ENCODE measurements at places on chromosomes 1 and 21.

DNA sequence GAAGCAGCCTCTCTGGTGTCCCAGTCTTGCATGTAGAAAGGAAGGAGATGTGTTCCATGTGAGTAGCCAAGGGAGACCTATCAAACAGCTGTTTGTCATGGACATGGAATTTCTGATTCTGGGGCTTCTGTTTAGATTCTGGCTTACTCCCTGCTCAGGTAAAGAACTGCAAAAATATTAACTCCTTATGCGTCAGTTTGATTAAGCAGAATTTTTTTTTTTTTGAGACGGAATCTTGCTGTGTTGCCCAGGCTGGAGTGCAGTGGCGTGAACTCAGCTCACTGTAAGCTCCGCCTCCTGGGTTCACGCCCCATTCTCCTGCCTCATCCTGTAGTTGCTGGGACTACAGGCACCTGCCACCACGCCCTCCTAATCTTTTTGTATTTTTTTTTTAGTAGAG is 6.8 kb downstream of the ARV1 start:
- no peak for DNase-seq

DNA sequence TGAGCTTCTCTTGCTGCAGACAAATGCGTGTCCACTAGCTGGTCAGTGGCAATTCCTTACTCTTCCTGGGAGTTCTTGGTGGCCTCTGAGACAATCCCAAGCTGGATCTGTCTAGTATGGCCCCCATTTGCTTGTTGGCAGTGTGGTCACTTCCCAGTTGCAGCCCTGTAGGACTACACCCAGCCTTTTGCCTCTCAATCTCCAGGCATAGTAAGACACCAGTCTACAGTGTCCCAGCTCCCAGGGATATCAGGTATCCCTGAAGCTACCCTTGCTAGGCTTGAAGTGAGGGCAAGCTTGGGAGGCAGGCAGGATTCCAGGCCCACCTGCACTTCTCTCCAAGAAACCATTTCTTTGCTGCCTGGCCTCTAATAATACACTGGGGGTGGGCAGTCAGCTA is 316.6 kb downstream of the RYR2 start:
- DNase-seq: no peak

DNA sequence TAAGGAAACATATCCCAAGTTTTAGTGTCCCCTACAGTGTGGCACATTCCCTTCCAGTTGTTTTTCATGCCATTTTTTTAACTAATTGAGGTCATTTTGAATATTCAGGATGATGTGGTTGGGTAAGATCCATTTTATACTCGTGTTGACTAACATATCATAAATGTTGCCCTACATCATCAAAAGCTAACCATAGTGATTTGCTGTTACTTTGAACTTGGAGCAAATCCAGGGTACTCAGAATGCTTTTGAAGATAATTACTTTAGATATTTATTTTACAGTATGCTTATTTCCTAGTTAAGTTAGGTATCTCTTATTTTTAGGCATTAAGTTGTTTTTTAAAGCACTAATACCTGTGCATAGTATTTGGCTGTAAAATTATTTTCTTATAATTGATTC is 57.8 kb downstream of the DYRK1A start:
- no peak for DNase-seq

GRCh38 chr1:240338837-240339236 is 247.2 kb downstream of the FMN2 start:
- no peak for DNase-seq

DNA sequence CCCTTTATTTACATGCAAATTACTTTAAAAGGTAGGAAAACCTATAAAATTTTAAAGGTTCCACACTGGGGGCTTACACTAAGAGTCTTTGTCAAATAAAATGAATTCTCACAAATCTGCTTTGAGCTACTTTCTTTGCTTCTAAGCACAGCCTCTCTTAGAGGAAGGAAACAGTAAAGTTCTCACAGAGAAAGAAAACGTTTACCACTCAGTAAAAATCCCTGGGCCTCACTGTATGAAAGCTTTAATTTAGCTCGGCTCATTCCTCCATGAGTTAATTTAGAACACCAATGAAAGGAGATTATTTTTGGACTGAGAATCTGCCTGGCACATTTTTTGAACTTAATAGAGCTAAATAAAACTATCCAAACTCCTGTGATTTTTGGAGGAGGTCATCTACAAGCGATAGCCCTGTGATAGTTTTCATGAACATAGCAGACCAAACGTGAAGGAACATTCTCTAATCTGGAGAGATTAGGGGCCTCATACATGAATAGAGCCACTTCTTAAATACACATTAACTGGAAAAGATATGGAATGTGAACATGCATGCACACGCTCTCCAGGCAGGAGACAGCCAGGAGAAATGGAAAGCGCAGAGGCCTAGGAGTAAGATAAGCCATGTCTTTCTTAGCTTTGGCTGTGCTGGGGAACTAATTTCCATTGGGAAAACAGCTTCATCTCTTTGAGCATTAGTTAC is 32.8 kb downstream of the PRRX1 start:
- no peak for DNase-seq

DNA sequence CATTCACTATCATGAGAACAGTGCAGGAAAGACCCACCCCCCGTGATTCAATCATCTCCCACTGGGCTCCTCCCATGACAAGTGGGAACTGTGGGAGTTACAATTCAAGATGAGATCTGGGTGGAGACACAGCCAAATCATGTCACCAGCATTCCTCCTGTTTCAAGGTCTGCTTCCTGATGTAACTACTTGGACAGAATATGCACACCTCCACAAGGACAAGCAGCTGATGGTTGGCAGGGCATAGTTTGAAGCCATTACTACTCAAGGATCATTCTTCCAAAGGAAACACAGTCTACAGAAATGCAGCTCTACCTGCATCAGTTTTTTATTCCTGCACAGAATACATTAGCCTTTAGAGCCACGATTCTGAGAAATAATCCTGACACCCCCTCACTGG is 28.5 kb upstream of the RNF2 start:
- DNase-seq: no peak

- DNase-seq: no peak
These were observed 15.0 kb downstream of the LBR start for GRCh38 chr1:225412803-225413351.

Data from spleen (tissue), 13 donors.